ENCODE measurements at places on chromosomes 16 and 17.

DNA sequence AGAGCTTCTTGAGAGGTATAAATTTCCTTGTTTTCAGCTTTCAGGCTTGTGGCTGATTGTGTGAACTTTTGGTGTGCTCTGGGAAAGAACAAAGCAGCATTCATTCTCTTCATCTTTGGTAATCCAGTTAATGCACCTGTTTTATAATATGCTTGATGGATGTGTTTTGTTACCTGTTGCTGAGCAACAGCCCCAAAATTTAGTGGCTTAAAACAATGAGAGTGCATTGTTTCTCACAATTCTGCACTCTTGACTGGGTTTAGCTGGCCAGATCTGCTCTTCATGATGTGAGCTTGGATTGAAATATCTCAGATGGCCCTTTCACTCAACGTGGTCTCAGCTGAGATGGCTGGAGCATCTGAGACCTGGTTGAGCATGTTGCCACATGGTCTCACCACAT is 58.7 kb upstream of the NOL11 start:
- DNase-seq = no peak

DNA sequence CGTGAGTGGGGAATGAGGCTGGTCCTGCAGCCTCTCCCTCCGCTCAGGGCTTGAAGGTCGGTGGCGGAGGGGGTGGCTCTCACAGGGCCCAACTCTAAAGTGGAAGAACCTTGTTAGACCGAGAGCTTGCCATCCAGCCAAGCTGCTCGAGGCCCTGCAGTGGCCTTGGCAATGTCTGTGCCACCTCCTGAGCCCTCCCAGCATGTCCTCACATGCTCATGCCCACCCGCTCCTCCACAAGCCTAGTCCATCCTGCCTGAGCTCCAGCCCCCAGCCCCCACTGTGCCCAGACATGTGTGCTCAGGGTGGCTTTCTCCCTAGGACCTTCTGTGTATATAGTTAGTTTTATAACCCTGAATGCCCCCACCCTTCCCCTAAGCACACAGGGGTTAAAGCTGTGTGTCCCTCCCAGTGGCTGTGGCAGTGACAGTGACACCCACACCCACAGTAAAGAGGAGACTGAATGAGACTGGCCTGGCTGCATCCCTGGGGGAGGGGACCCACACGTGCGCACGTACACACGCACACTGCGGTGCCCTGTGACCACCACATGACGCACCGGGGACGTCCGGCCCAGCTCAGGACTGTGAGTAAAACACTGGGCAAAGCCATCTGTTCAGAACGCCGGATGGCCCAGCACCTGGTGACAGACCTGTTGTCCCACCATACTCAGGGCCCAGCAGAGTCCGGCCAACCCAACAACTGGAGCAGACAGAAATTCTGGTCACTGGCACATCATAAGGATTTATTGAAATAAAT is 15.6 kb downstream of the PDK2 start:
- DNase-seq = no peak

- peak; percentile 79 for DNase-seq
Observed at GRCh38 chr17:58232707-58233156, 5.7 kb upstream of the LPO start.

GRCh38 chr17:28100936-28101335 is 58.5 kb downstream of the NLK start:
- no peak for DNase-seq

DNA sequence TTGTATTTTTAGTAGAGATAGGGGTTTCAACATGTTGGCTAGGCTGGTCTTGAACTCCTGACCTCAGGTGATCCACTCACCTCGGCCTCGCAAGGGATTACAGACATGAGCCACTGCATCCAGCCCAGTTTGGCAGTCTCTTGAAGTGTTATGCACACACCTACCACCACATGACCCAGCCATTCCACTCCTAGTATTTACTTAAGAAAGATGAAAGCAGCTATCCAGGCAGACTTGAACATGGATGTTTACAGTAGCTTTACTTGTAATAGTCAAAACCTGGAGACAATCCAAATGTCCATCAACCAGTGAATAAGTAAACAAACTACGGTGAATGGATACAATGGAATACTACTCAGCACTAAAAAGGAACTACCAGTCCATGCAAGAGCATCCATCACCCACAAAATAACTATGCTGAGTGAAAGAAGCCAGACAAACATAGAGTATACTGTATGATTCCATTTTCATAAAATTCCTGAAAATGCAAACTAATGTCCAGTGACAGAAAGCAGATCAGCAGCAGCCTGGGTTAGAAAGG is 37.8 kb upstream of the RASD1 start:
- peak; percentile 6 for DNase-seq

DNA sequence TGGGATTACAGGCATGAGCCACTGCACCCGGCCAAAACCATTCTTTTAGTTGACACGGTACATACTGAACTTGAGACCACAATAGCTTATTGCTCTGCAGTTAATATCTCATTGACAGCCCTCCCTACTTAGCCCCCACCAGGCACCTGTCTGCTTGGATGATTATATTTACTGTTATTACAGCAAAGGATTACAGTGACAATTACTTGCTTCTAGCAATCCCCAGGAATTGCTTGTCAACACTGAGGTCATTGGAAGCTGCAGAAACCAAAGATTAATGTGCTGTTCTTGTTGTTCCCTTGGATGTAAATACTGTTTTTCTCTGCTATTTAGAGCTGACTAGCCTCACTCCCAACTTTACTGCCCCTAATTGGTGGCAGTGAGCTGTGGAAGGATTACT is 211.2 kb downstream of the LGALS9B start:
- DNase-seq = no peak

- DNase-seq = peak; percentile 57
Observed at GRCh38 chr17:48878920-48879898, 13.4 kb upstream of the ATP5MC1 start.

Data from renal cortical epithelial cell (primary cell).